RCC 7860 (cell line): ENCODE measurements at places on chromosomes 6 and 20.

DNA sequence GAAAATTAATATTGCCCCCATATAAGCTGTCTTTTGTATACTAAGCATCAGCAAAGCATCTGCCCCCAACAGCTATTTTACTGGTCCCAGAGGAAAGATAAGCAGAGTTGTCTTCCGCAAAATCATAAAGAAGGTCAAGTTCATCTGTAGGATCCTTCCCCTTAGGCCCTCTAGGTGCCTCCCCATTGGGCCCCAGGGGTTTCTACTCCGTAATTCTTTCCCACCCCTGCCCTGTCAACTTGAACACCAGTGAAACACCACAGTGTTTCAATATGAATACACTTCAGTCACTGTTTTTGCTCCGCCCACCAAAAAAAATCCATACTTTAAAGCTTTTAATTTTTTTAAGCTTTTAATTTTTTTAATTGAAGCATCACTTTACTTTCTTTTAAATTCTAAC lies 159.2 kb downstream of the ATXN1 start:
- no peak for DNase-seq

DNA sequence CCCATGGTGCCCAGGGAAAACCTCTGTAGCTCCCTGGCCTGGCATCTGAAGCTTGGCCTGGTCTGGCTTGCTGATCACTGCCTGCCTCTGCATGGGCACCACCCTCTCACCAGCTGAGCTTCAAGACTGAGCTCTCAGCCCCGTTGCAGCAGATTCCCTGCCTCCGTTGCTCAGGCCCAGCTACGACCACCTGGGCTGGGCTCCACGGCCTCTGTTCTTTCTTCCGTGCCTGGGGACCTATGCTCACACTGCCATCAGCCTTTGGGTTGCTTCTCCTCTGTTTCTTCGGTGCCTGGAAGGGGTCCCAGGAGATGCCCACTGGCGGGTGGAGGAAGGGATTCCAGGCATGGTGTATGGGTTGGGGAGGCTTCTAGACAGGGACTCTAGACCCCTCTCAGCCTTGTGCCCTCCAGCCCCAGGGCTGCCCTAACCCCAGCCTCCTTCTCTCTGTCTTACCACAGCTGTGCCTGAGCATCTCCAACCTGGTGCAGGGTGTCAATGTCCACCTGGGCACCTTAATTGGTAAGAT lies 9.1 kb downstream of the BPIFB2 start:
- DNase-seq, result no peak

DNA sequence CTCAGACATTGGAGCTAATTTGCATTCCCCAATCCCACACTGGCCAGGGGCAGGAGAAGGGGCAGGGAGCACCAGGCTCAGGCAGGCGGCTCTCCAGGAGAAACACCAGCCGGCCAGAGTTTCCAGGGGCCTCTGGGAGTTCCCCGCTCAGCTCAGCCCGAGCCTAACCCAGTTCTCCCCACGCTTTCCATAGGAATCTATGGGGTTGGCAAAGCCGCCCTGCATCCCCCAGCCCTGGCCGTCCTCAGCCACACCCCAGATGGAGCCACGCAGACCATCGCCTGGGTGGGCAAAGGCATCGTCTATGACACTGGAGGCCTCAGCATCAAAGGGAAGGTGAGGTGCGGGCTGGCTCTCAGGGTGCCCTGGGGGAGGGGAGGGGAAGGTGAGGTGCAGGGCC lies 8.2 kb downstream of the NPEPL1 start:
- DNase-seq, result no peak

DNA sequence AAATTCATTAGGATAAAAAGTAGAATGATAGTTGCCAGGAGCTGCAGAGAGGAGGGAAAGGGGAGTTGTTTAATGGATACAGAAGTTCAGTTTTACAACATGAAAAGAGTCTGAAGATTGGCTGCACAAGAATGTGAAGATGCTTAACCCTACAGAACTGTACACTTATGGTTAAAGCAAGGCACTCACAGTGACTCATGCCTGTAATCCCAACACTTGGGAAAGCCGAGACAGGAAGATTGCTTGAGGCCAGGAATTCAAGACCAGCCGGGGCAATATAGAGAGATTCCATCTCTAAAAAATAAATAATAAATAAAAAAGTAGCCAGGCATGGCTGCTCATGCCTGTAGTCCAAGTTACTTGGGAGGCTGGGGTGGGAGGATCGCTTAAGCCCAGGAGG lies 174.0 kb downstream of the TASP1 start:
- no peak for DNase-seq

DNA sequence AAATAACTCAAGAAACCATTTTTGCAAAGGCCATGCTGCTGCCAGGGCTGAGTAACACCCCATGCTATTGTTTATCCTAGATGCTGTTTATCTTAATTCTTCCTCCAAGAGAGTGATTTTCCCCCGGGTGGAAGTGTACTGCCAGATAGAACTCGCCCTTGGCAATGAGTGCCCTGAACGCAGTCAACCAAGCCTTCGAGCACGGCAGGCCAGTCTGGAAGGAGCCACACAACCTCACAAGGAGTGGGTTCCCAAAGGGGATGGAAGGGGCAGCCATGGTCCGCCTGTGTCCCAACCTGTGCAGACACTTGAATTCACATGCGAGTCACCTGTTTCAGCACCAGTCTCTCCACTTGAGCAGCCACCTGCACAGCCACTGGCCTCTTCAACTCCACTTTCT lies 31.9 kb downstream of the PNPLA1 start:
- DNase-seq, result no peak

DNA sequence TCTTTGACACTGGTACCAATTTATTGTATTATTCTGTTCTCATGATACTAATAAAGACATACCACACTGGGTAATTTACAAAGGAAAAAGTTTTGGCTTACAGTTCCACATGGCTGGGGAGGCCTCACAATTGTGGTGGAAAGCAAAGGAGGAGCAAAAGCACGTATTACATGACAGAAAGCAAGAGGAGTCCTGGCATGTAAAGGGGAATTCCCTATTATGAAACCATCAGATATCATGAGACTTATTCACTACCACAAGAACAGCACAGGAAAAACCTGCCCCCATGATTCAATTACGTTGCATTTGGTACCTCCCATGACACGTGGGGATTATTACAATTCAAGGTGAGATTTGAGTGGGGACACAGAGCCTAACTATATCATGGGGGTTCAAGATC lies 43.4 kb downstream of the SLC22A2 start:
- peak; percentile 56 for DNase-seq

DNA sequence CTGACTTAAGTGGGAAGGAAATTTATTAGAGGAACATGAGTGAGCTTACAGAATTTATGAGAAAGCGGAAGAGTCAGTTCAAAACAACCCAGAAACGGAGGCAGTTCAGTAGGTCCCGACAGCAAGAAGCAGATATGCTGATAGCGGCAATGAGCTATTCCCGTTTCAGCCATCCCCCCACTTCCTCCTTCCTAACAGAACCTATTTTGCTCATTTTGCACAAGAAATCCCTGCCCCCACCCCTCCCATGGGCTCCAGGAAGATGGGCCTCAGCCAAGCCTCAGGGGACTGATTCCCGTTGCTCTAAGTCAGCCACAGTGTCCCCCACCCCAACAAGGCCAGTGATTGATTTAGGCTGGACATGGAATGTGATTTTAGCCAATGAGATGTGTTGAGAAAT lies 157.5 kb downstream of the CEBPB start:
- DNase-seq, result no peak

- no peak for DNase-seq
Observed at GRCh38 chr6:160141001-160141726, 19.5 kb downstream of the SLC22A1 start.

DNA sequence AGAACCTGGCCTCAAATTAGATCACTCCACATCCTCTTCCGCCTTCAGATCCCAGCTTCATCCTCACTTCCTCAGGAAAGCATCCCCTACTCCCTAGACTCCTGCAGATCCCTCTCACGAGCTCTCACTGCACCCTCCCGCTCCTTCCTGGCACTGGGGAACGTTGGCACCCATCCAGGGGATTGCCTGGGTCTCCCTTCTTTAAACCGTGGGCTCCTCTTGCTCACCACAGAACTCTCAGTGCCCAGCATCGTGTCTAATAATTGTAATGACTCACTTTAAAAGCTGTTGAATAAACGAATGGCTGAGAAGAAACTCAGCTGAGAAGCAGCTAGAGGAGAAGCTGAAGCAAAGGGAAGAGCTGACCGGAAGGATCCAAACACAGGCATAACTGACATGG lies 20.4 kb downstream of the ZC3H12D start:
- DNase-seq, result peak; percentile 17

- no peak for DNase-seq
Observed at GRCh38 chr6:133254552-133255228, 13.5 kb downstream of the EYA4 start.

- peak; percentile 7 for DNase-seq
Observed at GRCh38 chr6:32692019-32692418, 25.6 kb upstream of the HLA-DQB1 start.

DNA sequence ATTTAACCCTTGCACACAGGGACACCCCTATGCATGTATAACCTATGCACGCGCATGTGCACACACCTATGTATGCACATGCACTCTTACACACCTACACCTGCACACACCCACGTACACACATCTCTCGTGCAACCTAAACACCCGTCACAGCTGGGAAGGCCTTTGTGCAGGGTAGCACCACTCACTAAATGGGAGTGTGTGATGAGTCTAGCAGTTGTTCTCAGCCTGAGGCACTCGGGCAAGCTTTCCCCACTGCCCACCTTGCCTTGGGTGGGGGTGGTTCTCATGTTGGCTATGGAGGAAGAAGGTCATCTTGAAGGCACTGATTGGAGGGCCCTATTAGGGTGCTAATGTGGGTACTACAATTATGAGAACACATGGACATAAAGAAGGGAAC lies 85.8 kb downstream of the DLL1 start:
- DNase-seq, result no peak

- peak; percentile 85 for DNase-seq
Observed at GRCh38 chr6:13453771-13454251, 33.6 kb downstream of the GFOD1 start.

GRCh38 chr20:57857969-57858368 lies 148.2 kb upstream of the PMEPA1 start:
- no peak for DNase-seq

- DNase-seq, result peak; percentile 26
Observed at GRCh38 chr6:153023977-153024708, 21.6 kb upstream of the MTRF1L start.

GRCh38 chr20:47781632-47782031 lies 3.6 kb downstream of the SULF2 start:
- no peak for DNase-seq

DNA sequence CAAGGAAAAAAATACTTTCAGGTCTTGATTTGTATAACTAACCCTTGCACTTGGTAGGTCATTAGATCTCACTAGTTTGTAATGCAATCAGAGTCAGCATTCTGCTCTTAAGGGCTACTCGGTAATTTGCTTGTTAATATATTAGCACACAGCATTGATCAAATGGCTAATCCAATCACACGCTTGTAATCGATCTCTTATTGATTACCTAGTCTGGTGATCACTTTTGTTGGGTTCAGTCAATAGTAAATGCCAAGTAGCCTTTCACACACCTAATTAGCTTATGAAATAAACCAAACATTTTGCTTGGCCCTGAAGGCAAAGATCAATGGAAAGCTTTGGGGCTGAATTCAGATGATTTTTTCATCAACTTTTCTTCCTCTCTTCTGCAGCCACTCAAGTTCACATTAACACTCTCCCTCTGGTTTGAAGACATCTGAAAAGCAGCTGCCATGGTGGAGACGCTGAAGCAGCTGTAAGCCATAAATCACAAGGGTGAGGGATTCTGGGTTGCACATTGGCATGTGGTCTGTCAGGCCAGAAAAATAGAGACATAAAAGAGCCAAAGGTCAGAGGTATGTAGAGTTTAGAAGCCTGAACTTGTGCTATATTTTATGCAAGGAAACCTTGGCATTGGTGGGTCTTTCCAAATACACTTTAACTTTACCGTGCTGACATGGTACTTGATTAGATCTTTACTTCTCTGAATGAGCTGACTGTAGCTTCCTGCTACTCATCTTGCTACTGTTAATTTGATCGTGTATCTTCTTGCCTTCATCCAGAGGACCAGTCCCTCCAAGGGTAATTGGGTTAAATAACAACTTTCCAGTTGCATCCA lies 234.4 kb downstream of the SIM1 start:
- DNase-seq, result no peak
